Heart right ventricle (tissue), 16 donors: ENCODE measurements at places on chromosomes 6 and 20. TPM values are rescaled to one million over a fixed set of nuclear protein-coding genes. Genes with fewer than 3 reads are reported as not detected.

- no peak for DNase-seq
Measured at GRCh38 chr6:40611434-40611833, 24.3 kb upstream of the LRFN2 start.

- DNase-seq: peak; percentile 18
Measured at GRCh38 chr6:151286214-151286613, 46.4 kb downstream of the AKAP12 start.

LY6G6C gene
- total RNA-seq: not detected

- no peak for DNase-seq
Measured at GRCh38 chr6:3771407-3772011, 20.0 kb upstream of the PXDC1 start.

DNA sequence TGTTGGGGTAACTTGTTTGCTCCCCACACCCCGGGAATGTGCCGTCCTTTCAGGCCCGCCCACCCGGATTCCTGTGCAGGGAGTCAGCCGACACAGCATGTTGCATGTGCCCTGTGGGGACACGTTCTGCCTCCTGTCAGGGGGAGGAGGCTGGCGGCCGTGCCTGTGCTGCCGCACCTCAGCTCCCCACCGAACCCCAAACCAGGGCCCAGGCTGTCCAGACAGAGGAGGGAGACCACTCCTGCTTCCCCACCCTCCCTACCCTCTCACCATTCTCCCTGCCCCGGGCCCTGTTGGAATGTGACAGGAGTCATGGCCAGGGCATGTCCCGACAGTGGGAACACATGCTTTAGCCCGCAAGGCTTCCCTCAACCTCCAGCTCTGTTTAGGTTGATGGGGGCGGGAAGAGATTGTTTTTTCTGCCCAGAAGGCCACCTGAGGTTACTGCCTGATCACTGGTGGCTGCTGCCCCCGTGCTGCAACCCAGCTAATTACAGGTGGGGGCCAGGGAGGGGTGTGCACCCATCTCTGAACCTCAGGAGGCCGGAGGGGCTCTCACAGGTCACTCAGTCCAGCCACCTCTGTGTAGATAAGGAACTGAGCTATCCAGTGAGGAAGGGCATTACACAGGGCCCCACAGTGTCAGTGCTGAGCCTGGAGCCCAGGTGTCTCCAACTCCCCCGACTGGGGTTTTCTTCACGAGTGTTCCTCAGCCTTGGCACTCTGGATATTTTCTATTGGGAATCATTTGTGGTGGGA is 13.6 kb downstream of the LRRC73 start:
- DNase-seq: no peak

TCF15 gene
- 8.4 TPM for total RNA-seq

DCDC2 gene
- total RNA-seq: not detected

DNA sequence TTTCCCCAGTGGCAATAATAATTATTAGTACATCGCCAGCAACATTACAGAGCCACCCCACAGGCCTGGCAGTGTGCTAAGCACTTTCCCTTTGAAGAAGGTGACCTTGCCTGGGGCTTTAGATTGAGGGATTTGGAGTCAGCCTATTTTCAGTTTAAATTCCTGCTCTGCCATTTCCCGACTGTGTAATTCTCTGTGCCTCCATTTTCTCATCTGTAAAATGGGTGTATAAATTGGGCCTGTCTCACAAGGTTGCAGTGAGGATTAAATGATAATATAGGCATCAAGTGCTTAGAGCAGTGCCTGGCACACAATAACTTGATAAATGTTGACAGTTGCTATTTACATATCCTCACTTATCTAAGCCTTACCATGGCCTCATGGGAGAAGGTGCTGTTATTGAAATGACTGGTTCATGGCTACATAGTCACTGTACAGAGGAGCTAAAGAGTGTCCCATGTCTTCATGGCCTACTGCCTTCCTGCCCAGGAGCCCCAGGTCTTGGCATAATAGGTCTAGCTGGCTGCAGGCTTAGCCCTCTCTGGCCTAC is 5.1 kb upstream of the SCRT2 start:
- no peak for DNase-seq

KPNA5 gene
- 6.8 TPM for total RNA-seq

C20orf202 gene
- 0.42 TPM for total RNA-seq

FERMT1 gene
- total RNA-seq: 1.8 TPM

GRCh38 chr6:29967379-29968010 is 25.2 kb downstream of the HLA-A start:
- DNase-seq: peak; percentile 76

GRCh38 chr6:39792540-39793450 is 619 bp downstream of the DAAM2 start:
- peak; percentile 31 for DNase-seq

DNA sequence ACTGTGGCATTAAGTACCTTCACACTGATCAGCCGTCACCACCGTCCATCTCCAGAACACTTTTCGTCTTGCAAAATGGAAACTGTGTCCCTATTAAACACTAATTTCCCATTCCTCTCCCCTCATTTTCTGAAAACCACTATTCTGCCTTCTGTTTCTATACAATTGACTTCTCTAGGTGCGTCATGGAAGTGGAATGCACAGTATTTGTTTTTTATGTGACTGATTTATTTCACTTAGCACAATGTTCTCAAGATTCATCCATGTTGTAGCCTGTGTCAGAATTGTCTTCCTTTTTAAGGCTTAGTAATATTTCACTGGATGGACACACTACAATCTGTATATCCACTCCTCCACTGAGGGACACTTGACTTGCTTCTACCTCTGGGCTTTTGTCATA is 53.8 kb upstream of the PDE10A start:
- no peak for DNase-seq

GRCh38 chr6:3363296-3364025 is 93.4 kb downstream of the SLC22A23 start:
- DNase-seq: no peak

GRCh38 chr20:210809-211502 is 16.1 kb upstream of the DEFB129 start:
- no peak for DNase-seq

DNA sequence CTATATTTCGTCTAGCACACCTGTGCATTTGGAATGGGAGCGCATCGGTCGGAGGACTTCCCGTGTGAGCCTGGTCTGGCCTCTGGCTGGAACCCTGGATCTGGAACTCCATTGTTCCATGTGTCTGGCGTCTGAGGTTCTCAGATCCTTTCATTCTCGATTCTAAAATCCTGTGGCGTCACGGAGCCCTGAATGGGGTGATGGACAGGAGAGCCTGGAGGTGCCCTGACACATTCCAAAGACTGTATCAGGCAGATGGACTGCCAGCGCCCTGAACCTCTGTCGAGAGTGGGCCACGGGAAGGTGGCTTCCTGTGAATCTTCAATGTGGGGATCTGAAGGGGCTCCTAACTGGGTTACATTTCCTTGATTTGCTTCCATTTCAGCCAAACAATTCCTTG is 20.6 kb downstream of the MYH7B start:
- no peak for DNase-seq

- DNase-seq: no peak
Measured at GRCh38 chr6:166592821-166593220, 6.3 kb upstream of the RAMACL start.

PHF10 gene
- total RNA-seq: 54.0 TPM

DNA sequence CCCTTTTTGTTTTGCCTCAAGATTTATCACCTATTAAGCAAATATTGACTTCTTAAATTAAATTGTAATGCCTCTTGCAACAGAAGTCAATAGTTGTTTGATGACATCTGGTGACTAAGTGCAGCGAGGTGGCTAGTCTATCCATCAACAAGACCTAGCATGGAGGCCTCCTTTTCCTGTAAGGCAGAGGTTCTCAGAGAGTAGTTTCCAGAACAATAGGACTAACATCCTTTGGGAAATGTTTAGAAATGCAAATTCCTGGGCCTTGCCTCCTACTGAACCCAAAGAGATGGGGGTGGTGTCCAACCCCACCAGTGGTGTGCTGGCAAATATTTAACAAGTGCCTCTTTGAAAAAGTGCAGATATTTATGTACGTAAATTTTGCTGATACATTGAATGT is 143.7 kb downstream of the SCP2D1 start:
- DNase-seq: no peak

DNA sequence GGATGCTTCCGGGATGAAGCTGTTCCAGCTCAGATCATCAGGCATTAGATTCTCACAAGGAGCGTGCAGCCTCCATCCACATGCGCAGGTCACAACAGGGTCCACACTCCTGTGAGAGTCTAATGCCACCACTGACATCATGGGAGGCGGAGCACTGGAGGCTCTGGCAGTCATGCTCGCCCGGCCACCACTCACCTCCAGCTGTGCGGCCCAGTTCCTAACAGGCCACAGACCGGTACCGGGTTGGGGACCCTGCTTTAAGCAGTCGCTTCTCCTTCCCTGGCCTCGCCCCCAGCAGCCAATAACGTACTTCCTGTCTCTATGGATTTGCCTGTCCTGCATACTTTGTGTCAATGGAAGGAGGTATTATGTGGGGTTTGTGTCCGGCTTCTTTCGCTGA is 236.8 kb downstream of the TAF4 start:
- no peak for DNase-seq

VAPB gene
- total RNA-seq: 70.9 TPM

PRSS16 gene
- total RNA-seq: not detected

TBXT gene
- not detected for total RNA-seq

ECI2 gene
- 194 TPM for total RNA-seq

DNA sequence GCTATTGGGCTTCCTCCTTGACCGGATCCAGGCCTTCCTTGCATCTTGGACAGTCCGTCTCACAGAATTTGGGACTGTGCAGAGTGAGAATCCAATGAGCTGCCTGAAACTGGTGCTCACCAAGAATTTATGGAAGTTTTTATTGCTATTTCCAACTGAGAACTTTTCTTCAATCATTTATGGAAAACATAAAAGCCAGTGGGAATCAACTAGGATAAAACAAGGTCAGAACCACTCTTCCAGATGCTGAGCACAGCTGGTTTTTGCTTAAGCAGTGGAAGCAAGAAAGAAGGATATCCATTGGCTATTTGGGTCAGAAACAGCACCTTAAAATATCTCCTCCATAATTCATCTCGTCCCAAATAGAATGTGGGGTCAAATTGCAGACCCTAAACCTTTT is 74.2 kb downstream of the CD83 start:
- no peak for DNase-seq

GRCh38 chr6:42212442-42212841 is 5.2 kb downstream of the MRPS10 start:
- no peak for DNase-seq

GRCh38 chr20:57736738-57737347 is 27.0 kb upstream of the PMEPA1 start:
- no peak for DNase-seq

DNA sequence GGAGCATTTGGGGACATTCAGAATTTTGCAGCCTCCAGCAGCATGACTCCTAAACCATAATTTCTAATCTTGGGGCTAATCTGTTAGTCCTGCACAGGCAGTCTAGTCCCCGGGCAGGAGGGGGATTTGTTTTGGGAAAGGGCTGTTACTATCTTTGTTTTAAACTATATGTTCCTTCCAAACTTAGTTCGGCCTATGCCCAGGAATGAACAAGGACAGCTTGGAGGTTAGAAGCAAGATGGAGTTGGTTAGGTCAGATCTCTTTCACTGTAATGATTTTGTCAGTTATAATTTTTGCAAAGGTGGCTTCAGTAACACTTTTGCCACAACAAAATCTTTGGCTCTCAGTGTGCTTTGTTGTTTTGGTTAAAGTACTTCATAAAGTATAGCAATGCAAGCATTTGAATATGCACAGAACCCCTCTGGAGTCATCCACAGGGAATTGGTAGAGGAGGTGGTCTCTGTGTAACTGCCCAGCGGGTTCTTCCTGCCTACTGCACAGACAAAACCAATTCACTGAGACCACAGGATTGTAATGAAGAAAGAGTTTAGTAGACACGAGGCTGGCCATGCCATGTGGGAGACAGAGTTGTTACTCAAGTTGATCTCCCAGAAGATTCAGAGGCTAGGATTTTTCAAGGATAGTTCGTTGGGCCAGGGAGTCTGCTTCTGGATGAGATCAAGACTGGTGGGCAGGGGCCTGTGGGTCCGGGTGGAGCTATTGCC is 224.1 kb upstream of the MYLIP start:
- DNase-seq: no peak

DNA sequence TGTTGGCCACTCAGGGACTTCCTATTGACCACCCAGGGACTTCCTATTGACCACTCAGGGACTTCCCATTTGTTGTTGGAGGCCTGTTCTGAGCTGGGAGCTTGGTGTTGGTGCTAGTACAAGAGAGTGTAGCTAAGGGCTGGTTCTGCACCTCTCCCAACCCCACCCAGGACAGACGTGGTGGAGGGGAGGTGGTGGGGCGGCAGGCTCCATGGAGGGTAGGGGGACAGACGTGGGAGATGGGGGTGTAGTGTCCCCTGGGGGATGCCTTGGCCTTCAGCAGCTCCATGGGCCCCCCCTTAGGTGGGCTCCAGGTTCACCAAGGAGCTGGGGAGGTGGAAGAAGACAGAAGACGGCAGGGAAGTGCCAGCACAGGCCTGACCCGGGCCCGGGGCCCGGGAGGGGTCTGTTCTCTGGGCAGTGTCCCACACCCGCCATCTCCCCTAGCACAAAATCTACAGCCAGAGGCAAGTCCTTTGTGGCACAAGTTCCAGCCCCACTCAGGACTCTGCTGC is 33.9 kb downstream of the CHRNA4 start:
- no peak for DNase-seq

GRCh38 chr6:45616209-45616608 is 238.5 kb upstream of the SUPT3H start:
- no peak for DNase-seq

DNA sequence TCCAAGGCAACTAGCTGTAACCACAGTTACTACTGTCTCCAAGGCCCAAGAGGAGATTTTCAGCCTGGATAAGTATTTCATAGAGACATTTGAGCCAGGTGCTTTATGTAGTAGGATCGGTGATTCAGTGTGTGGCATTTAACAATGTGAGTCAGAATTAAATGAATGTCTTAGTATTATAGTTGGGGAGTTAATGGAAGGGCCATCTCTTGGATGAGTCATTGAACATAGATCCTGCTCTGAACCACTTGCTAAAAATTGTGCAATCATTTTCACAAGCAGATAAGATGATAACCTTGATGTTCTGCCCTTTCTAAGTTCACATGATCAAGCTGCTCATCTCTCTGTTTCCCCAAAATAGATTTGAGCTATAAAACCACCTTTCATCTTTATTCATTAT is 668.9 kb upstream of the CITED2 start:
- DNase-seq: no peak

RSPO3 gene
- total RNA-seq: 0.47 TPM

GRCh38 chr6:1313767-1314503 is 2.0 kb downstream of the FOXQ1 start:
- no peak for DNase-seq

GRCh38 chr6:143941852-143942627 is 66.0 kb downstream of the PLAGL1 start:
- no peak for DNase-seq

GRCh38 chr6:142297996-142298753 is 3.6 kb upstream of the ADGRG6 start:
- DNase-seq: no peak

- DNase-seq: no peak
Measured at GRCh38 chr20:33255005-33255404, 19.2 kb downstream of the BPIFA1 start.

- DNase-seq: peak; percentile 61
Measured at GRCh38 chr6:169289619-169290339, 36.1 kb upstream of the THBS2 start.

- DNase-seq: no peak
Measured at GRCh38 chr6:13419422-13420195, 67.8 kb downstream of the GFOD1 start.
